ENCODE measurements at places on chromosomes 2 and 18.
A peak's percentile ranks its signal among the peaks of the same experiment; 100 is the strongest.

- DNase-seq = no peak
These were observed 5.4 kb upstream of the YIPF4 start for GRCh38 chr2:32272279-32272678.

GRCh38 chr2:143474586-143474985, 345.4 kb downstream of the ARHGAP15 start:
- no peak for DNase-seq

DNA sequence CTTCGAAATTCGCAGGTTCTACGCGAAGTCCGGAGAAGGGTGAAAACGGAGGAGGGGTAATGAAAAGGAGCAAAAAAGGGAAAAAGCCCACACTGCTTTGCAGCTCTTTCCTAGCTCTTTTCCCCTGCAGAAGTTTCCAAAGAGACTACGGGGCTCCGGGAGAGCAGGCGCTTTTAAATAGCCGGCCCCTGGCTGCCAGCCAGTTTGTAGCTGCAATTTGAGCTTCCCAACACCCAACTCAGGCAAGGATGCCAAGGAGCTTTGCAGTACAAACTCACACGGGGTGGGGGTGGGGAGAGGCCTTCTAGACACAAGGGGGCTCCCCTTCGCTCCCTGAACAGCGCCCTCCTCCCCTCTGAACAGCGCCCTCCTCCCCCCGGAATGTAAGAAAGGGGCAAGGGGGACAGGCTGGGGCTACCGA, at the start of gene IGFBP5:
Gene IGFBP5 (minus strand): TSS at position 149 of the 421 bp plus-strand sequence. CDS start 774 bp downstream, outside the sequence.
- peak; percentile 92 for DNase-seq

DNA sequence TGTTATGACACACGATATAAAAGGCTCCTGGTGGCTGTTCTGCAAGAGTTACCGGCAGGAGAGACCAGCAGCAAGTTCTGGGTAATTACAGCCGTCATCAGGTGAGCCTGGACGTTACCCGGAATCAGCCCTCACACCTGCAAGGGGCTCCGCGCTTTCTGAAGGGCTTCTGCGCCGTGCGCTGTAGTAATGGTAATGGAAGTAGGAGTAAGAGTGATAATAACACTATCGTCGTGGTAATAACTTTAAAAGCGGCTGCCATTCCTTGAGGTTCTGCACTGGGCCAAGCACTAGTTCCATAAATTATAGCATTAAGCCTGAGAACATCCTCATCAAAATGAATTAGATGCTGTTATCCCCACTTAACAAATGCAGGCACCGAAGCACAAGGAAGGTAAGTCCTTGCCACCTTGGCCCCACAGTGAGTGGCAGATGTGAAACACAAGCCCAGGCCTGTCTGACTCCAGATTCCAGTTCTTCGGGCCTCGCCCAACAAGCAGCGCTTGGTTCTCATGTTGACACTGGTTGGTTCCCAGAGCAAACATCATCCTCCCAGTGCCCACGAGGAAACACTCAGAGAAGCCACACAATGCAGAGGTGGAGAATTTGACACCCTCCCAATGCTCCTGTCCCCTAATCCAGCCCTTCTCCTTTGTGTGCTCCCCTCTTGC, 205.2 kb downstream of the EIPR1 start:
- no peak for DNase-seq

DNA sequence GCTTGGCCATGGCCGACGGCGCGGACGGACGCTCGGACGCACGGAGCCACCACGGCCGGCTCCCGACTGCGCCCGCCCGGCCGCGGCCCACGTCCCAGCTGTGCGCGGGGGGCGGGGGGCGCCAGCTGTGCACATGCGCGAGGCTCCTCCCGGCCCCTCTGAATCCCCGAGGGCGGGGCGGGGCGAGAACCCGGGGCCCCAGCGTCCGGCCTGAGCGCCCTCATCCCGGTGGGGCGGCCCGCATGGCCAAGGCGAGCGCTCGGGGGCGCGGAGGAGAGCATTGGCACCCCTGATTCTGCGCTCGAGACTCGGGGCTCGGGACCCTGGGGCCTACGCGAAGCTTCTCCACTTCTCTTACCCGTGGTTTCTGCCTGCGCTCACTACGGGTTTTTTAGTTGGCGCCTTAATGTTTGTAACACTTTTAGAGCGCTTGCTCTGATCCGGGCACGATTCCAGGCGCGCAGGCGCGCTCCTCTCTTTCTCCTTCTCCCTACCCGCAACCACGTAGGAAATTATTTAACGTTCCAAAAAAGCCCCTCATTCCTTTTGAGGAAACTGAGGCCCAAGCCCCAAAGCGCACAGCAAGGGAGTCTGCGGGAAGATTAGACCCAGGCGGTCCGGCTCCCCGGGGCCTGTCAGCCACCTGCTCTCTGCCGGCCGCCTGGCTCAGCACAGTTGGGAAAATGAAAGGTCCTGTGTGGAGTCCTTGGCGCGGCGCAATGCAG, at the start of gene PXDN:
Gene PXDN (minus strand): TSS at position 70 of the 725 bp plus-strand sequence. CDS start 60 bp downstream, at position 10.
- DNase-seq = no peak

- no peak for DNase-seq
These were observed 145.8 kb downstream of the BABAM2 start for GRCh38 chr2:28036307-28036706.

DNA sequence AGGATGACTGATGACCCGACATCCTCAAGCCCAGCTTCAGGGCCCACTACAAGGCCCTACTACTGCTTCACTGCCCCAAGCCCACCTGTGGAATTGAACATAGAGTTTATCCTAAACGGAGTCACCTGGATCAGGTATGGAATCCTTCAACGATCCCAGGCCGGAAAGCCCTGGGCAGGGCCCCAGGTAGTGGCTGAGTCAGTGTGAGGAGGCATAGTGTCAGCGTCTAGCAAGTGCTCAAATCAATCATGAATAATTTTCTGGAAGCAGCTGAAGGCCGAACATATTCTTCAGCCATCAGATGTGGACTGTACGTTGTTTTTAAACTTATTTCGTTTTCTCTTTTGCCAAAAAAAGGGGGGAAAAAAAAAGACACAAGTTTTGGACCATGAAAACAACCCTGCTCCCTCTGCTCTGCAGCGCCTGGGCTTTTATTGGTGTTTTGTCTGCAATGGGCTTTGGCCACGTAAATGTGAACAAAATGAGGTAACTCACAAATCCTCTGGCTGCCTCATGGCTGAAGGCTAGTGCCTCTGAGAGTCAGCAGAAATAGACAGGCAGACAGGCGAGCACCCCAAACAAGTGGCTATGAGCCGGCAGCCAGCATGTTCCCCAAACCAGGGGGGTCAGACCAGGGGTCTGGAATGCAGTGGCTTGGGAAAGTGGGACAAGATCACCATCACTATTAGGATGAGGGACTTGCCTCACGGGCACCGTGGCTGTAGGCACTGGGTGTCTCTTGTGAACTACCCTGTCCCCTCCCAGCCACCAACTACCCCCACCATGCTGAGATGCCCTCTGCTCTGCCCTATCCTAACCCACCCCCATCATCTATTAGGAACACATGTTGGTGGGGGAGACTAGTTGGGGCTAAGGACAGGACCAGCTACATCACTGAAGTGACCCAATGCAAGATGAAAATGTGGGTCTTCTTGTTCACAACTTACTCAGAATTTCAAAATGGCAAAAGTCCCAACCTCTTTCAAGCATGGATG, 51.4 kb downstream of the TTC32 start:
- no peak for DNase-seq

DNA sequence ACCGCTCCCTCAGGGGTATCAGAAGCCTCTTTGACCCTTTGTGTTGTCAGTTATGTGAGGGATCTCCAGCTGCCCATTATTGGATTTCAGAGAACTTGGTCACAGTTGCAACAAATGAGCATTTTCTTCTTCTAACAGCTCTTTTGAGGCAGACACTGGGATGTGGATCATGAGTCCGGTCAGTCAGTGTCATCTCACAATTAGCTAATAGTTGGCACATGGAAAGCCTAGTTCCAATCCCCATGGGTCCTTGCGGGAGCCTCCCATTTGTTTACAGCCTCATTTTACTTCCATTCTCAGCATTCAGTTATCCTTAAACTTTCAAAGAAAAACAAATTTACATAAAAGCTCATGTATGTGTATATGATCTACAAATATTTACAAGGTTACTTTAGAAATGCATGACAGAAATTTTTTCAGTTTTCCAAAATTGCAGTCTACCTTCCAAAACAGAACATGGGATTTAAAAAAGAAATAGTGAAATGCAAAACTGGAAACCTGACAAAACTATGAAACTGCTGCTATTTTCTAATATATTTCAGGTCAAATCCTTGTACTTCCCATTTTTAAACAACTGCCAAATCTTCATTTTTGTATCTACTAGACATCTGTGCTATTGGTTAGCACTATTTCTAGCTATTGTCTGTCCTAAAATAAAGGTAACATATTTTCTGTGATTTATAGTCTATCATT, 547.1 kb upstream of the ZEB2 start:
- DNase-seq = no peak

DNA sequence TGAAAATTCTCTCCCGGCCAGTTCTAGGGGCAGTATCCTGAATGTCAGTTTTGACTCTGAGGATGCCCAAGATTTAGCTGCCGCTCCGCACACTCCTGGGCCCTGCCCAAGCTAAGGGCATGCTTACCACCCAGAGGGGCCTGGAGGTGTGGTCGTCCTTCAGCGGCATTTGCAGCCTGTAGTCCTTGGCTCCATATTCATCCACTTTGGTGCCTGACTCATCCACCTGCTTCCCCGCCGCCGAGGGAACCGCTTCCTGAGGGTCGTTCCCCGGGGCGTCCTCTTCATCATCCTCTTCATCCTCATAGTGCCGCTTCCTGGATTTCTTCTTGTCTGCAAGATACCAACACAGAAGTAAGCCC, 577 bp downstream of the ERCC3 start:
- no peak for DNase-seq

DNA sequence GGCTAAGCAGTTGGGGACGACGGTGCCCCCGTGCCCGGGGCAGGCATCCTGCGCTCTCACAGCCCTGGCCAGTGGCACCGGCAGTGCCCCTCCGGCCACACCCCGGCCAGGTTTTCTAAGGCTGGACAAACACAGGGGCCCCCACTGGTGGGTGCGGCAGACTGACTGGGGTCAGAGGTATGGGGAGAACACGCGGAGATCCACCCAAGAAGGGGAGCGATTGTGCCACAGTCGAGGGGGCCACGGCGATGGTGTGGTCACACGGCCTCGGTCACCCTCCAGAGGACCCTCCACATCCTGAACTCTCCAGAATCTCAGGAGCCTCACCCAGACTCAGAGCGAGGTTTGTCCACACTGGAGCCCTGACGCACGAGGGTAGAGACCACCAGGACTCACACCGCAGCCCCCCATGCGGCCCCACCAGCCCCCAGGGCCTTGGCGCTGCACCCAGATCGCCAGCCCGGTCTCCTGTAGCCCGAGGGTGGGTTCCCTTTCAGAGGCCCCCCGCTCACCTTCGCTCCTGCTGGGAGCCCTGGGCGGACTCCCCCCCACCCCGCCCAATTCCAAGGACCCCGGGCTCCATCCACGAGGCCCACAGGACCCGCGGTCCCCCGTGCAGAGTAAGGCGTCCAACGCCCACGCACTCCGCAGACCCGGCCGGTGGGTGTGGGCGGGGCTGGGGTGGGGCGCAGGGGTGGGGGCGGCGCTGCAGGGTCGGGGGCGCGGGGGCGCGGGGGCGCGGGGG, 15.2 kb downstream of the PDCD1 start:
- DNase-seq = no peak

GRCh38 chr18:54612237-54612636, 21.2 kb downstream of the DYNAP start:
- DNase-seq = no peak

DNA sequence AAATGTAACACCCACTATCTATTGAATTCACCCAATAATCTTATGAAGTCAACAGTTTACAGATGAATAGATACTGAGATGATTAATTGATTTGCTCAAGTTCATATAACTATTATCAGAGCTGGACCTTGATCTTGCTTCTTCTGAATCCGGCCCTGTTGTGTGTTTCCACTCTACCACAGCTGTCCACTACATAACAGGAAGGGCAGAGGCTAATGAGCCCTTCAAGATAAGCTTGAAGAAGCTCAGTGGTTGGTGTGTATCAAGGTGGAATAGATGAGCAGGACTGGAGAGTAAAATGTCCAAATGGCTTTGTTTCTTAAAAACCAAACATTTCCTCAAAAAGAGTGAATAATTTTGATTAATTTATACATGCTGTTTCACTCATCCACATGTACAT, 56.4 kb upstream of the ITGB6 start:
- no peak for DNase-seq

- DNase-seq = no peak
These were observed 36.5 kb downstream of the TGIF1 start for GRCh38 chr18:3486512-3486911.

DNA sequence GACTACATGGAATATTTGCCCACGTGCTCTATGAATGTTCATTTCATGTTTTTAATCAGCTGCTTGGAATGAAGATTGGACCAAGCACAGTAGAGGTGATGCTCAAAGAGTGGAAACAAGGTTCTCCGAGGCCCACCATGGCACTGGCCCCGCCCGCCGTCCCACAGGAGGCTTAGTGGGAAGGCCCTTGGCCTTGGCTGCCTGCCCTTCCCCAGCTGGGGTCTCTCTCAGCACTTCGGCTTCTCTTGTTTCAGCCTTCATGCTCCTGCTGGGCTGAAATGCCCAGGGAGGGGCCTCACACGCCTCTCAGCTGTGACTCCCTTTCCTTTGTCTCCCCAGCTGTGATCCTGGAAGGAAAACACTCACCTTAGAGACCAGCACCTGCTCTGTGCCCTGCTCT, 833.2 kb downstream of the GALR1 start:
- no peak for DNase-seq
